Renal cortex interstitium (tissue), 15 donors: ENCODE measurements at places on chromosomes 16 and 17. TPM values are rescaled to one million over a fixed set of nuclear protein-coding genes. Genes with fewer than 3 reads are reported as not detected.

GRCh38 chr17:31815212-31815730 is 43.8 kb downstream of the COPRS start:
- DNase-seq: no peak

- DNase-seq: no peak
These were observed 39.6 kb downstream of the STX8 start for GRCh38 chr17:9536061-9536460.

DNA sequence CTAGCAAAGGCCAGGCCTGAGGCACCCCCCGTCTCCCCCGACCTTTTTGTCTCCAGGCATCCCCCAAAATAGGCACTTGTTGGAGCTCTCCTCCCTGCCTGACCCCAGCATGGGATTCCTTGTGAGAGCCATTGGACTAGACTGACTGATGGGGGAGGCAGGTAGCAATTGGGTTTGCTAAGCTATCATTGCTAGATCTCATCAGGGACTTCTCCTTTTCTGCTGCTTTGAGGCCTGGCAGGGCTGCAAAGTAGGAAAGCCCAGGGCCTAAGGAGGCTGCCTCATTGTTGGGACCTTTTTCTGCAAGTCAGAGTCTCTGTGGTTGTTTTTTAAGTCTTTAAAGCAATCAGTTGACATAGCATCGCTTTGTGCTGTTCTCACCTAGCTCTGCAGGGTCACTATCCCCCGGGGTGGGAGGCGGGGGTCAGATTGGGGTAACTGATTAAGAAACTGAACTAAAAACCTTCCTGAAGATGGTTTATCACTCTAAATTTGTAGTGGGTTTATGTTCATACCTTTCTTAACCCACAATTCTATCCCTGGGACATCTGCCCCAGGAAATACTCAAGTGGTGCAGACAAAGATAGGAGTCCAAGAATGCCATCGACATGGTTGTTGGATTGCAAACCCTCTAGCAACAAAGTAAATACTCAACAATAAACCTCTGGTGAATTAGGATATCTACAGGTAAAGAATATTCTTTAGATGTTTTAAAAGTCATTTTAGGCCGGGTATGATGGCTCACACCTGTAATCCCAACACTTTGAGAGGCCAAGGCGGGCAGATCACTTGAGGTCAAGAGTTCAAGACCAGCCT is 28.0 kb downstream of the LLGL2 start:
- DNase-seq: no peak

GRCh38 chr17:8555062-8555461 is 75.5 kb downstream of the MYH10 start:
- DNase-seq: no peak

DNA sequence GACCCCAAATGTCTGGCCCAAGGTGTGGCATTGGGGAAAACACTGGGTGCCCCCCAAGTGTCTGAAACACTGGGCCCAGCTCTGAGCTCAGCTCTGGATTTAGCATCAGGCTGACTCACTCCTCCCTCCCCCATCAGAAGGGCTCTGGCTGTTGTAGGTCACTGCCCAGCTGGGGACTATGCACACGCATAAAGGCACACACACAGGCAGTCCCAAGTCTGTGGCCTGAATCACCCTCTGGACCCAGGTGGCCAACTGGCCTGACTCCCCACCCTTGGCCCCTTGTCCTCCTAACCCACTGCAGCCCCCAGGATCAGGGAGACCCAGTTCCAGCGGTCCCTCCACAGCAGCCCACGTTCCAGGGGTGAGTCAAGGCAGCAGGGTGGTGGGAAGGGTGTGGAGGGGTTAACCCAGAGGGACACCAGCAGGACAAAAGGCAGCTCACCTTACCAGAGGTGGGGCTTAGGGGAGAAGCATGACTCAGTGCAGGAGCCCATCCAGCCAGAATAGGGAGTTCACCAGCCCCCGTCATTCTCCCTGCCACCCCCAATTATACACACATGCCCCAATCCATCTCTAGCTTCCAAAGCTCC is 47.0 kb downstream of the MYO18A start:
- DNase-seq: no peak

GRCh38 chr17:31371511-31372097 is 19.9 kb upstream of the RAB11FIP4 start:
- no peak for DNase-seq

- DNase-seq: no peak
These were observed 4.3 kb upstream of the NLRP1 start for GRCh38 chr17:5588584-5588983.

DNA sequence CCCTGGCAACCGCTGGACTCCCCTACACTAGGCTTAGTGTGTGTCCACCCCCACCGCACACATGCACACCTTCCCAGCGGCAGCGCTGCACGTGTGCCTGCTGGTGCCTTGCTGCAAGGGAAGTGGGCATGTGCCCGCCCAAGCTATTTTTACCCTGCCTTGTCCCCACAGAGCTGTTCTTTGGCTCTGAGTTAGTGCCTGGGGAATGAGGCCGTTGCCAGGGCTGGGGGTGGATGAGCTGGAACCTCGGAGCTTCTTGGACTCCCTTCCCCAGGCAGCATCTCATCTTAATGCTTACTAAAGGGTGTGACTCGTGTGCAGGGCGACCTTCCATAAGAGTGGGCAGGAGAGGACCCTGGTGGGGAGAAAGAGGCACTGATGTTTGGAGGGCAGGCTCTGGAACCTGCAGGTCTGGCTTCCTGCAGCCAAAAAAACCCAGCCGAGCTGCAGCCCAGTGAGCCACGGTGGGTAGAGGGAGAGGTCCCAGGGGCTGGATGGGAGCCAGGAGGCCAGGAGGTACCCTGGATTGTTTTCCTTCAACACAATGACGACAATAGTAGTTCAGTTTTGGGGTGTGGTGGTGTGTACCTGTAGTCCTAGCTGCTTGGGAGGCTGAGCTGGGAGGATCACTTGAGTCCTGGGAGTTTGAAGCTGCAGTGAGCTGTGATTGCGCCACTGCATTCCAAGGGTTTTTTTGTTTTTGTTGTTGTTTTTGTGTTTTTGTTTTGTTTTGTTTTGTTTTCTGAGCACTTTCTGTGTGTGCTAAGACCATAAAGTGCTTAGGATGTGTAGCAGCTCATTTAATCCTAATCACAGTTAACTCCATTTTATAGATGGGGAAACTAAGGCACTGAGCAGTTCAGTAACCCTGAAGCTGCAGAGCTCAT is 119.1 kb downstream of the RAB11FIP4 start:
- DNase-seq: no peak

GRCh38 chr17:14048169-14048568 is 21.1 kb upstream of the COX10 start:
- no peak for DNase-seq

- DNase-seq: no peak
These were observed 19.8 kb upstream of the LYRM9 start for GRCh38 chr17:27912964-27913363.

- no peak for DNase-seq
These were observed 43.8 kb upstream of the TOB1 start for GRCh38 chr17:50909765-50910605.

- DNase-seq: no peak
These were observed 50.1 kb upstream of the GSE1 start for GRCh38 chr16:85563034-85563433.

DNA sequence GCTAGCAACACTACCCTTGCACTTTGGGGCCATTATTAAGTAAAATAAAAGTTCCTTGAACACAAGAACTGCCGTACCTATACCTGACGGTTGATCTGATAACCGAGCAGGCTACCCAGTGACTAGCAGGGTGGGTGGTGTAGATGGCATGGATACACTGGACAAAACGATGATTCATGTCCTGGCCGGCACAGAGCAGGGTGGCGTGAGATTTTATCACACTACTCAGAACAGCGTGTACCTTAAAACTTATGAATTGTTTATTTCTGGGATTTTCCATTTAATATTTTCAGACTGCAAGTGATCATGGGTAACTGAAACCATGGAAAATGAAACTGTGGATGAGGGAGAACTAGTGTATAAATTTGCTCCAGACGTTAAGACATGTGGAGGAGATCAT is 41.0 kb upstream of the MSI2 start:
- no peak for DNase-seq

GRCh38 chr17:48021934-48022333 is 15.7 kb downstream of the COPZ2 start:
- no peak for DNase-seq

DNA sequence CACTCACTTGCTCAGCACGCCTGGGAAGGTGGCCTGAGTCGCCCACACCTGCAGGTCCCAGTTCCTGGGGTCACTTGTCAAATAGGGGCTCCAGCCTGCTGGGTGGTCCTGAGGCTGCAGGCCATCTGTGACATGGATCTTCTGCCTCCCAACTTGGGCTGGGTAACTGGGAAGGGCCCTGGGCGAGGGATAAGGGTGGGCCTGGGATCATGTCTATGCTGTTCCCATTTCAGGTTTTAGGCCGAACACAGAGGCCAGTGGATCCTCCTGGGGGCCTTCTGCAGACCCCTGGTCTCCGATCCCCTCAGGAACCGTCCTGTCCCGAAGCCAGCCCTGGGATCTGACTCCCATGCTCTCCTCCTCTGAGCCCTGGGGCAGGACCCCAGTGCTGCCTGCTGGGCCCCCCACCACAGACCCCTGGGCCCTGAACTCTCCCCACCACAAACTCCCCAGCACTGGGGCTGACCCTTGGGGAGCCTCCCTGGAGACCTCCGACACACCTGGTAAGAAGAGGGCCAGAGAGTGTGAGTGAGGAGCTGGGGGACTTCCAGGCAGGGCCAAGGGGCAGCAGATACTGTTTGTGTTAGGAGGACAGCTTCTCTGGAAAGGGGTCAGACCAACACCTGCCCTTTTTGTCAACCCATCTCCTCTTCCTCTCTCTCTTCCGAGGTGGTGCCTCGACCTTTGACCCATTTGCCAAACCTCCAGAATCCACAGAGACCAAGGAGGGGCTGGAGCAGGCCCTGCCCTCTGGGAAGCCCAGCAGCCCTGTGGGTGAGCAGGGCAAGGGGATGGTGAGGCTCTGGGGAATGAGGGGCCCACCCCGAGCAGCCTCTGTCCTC is 6.2 kb upstream of the SPATA20 start:
- no peak for DNase-seq

DNA sequence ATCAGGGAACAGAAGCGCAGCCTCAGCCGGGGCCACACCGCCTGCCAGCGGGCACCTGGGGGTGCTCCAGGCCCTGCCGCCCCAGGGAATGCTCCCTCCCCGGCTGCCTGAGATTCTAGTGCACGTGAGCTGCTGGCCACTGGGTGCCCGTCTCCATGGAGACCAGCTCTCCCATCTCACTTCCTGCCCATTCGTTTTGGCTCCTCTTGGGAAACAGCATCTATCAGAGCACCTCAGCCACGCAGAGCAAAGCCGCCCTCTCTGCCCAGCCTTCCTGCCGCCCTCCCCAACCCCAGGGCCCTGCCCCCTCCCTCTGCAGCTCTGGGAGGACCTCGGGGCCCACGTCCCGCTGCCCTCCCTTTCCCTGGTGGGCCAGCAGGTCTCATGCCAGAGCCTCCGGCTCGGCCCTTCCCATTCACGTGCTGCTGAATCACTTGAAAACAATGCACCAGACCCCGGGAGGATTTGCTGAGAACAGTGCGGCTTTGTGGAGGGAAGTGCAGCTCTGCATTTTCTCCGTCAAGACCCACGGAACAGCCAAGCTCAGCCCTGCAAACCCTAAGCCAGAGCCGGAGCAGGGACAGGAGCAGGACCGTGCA is 19.4 kb downstream of the CEP295NL start:
- no peak for DNase-seq

GRCh38 chr17:29149431-29150064 is 30.6 kb downstream of the MYO18A start:
- DNase-seq: no peak

DNA sequence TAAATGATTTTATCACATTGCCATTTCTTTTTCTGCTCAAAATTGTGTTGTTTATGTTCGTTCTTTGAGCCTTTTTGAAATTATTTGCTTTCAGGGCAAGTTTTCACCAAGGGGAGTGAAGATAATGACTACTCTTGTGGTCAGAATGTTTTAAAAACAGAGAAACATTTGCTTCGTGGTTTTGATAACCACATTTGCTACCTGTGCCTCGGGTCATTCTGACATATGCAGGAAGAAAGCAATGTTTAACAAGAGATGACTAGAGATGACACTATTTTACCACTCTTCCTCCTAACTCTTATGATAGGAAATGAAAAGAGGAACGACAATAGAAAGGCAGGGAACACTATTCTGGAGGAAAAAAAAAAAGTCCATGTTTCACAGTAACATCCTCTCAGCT is 1496.5 kb upstream of the GOT2 start:
- no peak for DNase-seq

DNA sequence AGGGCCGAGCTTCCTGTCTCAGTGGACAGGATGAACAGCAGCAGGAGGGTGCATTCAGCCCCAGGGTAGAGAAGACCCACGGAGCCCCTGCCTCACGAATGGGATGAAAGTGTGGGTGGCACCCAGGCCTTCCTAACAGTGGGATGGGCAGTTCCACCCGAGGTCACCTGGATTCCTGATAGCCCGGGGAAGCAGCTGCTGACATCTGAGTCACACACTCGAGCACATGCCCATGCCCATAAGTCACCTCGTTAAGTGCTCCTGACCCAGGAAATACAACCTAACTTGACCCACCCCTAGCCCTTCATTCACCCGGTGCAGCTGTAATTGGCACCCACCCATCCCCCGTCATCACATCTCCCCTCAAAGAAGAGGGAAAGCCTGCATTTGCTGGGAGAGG is 85.3 kb upstream of the FOXF1 start:
- DNase-seq: no peak

DNA sequence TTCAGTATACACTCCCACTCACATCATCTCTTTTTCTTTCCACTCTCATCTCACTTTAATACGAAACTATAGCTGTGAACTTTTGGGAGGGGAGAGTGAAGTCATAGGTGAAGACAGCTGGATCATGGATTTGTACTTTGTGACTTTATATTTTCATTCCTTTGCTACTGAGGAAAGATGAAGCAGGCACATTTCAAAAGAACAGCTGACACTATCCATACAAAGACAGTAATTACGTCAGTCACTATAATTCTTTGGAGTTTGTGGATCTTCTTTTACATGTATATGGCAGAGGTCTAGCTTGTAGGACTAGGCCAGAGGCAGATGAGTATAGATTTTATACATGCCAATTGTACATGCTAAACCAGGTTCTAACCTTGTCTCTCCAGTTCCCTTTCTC is 346.3 kb downstream of the BCAS3 start:
- DNase-seq: no peak

GRCh38 chr17:70420861-70421445 is 251.6 kb downstream of the KCNJ2 start:
- DNase-seq: no peak

DNA sequence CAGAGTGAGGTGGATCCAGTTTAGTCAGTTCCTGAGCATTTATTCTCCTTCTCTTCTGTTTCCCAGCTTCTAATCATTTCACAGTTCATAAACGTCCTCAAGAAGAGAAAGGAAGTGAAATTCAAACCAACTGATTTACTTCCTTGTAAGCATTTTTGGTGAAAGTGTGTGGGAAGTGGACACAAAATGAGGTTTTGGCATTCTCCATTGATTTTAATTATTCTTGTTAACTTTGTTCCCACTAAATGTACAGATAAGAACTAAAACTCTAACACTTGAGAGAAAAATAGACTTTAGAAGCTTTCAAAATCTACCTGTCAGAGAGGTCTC is 42.7 kb upstream of the CORO6 start:
- no peak for DNase-seq

- DNase-seq: no peak
These were observed 9.1 kb downstream of the CTCF start for GRCh38 chr16:67571464-67571863.

The HS3ST3A1 gene
- polyA plus RNA-seq: 4.5 TPM

The GP1BA gene
- 2.2 TPM for polyA plus RNA-seq

The MGAT5B gene
- polyA plus RNA-seq: 2.4 TPM

The SMIM36 gene
- polyA plus RNA-seq: not detected

The NRN1L gene
- polyA plus RNA-seq: 0.43 TPM

The CCL7 gene
- polyA plus RNA-seq: not detected

The CAPNS2 gene
- polyA plus RNA-seq: not detected

The LAT gene
- polyA plus RNA-seq: 9.3 TPM

The TNS4 gene
- 0.03 TPM for polyA plus RNA-seq
